Hippocampal formation (tissue), 2 donors: ENCODE measurements at places on chromosomes 12 and 14.

DNA sequence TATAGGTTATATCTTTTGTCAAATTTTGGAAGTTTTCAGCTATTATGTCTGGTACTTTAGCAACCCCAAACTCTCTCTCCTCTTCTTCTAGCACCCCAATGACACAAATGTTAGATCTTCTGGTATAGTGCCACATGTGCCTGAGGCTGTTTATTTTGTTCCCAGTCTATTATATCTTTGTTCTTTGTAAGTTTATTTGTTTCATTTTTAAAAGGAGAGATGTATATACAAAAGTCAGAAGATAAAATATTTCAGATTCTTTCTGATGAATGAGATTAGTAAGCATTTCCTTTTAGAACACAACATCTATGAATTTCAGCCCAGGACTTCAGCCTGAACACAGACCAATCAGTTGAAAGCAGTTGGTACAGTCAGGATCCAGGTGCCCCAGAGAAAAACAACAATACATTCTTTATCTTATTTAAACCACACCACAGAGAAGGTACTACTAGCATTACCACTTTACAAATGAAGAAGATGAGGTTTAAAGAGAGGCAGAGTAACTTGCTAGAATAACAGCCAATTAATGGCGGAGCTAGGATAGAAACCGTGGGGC is 114.1 kb upstream of the BTG1 start:
- DNase-seq, result no peak

DNA sequence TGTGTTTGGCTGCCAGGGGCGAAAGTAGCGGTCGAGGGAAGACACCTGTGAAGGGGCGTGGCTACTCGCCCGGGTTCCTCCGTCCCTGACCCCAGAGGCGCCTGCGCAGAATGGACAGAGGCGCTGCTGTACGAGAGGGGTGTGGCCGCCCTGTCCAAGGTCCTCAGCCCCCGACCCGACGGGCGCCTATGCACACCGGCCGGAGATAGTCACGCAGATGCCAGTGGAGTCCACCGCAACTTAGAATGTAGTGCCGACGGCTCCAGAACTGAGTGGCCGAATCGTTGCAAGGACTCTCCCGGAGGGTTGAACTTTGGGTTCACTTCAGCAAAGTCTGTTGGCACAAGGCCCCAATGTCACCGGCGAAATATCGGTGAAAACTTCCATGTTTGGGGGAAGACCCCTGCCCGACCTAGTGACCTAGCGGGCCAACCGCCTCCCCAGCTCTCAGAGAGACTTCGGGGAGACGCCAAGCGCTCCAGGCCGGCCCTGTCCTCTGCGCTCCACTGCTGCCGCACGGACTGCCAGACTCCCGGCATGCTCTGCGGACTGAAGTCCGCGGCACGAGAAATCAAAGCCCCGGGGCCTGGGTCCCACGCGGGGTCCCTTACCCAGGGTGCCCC is 541 bp upstream of the RNU6-7 start:
- DNase-seq, result peak; percentile 53

GRCh38 chr14:101202627-101203404 is 299.3 kb upstream of the RTL1 start:
- DNase-seq, result no peak

DNA sequence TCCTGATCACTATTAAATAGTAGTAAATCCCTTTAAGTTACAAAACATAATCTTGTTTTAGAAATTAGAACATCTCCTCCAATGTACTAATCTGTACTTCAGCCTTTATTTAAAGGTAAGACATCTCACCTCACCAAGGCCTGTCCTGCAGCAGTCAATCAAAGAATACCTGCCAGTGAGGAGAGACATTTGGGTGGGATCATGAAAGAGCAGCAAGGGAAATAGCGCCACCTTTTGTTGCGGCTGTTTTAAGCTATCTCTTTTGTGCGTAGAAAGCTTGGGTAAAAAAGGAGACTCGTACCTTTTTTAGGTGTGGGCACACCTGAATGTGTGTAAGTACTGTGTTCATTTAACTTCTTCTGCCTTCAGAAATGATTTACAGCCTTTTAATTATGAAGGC is 117.8 kb upstream of the TMTC1 start:
- no peak for DNase-seq

DNA sequence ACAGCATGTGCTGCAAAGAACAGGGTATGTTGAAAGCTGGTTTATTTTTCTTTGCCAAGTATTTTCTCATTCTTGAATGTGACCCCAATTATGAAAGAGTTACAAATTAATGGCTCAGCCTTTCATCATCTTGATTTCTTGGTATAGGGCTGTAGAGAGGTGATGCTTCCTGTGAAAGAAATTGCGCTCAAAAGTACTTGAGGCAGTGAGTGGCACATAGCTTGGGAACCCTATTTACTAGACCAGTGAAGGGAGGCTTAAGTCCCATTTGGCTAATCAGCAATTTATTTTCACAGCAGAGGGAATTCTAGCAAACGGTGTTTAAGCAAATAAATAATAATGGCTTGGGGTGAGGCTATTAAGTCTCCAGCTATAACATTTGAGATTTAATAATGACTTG is 153.9 kb upstream of the MIS18BP1 start:
- DNase-seq, result no peak

- no peak for DNase-seq
Measured at GRCh38 chr12:80752464-80752863, 35.8 kb downstream of the MYF5 start.

DNA sequence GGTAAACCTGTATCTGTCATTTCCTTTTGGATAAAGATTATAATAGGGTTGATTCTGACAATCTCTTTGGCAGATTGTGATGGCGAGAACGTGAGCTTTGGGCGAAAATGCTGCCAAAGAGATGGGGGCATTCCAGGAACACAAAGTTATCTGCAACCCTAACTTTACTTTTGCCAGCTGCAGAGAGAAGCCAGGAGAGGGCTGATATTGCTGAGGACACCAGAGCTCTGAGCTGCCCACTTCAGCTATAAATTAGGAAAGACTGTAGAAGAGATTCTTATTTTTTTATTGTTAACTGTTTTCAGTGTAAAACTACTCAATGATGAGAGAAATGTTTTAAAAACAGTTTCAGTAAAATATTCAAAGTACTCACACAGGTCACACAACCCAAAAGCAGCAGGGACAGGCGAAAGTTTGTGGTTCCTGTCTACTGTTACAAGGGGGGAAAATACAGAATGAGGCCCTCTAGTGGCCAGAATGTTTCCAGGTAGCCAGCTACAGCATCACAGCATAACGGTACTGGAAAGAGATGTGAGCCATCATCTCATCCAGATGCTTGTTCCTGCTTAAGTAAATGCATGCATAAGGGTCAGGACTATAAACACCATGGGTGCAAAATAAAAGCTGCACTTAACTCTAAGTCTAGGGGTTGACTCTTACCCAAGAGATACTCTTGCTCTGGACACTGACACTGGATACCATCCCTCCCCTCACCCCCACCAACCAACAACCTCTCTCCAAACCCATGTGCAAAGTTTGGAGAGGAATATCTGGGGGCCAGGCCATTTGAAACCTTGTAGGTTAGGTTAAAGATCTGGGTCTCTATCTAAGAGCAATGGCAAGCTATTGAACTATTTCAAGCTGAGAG is 498.4 kb downstream of the RMST start:
- no peak for DNase-seq

GRCh38 chr14:59283361-59283760 is 94.9 kb downstream of the DAAM1 start:
- no peak for DNase-seq

DNA sequence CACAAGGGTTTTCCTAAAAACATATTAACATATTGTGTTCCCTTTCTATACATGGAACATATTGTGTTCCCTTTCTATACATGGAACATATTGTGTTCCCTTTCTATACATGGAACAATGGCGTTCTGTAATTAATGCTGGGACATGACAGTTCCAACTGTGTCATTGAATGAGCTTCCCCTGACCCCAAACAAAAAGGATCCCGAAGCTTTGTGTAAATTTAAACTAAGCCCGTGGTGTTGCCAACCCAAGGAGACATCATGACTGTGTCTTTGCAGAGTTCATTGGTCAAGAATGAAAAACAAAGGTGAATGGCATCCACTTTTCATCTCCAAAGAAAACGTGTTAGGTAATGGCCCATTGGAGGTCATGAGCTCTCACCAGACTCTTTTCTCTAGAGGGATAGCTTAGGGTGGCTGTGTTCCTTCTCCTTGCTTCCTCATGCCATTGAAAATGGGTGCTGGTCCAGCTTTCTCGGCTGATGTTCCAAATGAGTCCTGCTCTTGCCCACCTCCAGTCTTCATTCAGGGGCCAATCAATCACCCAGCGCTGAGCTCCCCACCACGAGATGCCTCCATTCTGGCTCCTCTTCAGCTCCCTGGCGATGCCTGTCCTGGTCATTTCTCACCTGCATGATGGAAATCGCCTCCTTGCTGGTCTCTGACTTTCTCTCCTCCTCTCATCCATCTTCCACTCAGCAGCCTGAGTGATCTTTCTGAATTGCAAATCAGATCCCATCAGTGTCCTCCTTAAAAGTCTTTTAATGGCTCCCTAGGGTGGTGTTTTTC is 156.1 kb downstream of the VRK1 start:
- DNase-seq, result no peak

DNA sequence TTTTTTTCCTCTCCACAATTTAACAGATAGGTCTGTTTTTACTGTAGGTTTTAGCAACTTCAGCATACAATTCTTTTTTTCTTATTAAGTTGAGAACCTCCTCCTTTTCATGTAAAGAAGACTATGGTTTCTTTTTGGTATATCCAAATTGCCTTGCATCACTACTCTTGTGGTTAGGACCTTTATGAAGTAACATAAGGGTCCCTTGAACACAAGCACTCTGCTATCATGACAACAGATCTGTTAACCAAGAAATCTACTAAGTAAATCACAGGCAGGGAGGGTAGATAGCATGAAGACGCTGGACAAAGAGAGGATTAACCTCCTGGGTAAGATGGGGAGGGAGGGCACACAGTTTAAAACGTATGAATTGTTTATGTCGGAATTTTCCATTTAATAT is 380.6 kb downstream of the CCDC91 start:
- DNase-seq, result no peak

DNA sequence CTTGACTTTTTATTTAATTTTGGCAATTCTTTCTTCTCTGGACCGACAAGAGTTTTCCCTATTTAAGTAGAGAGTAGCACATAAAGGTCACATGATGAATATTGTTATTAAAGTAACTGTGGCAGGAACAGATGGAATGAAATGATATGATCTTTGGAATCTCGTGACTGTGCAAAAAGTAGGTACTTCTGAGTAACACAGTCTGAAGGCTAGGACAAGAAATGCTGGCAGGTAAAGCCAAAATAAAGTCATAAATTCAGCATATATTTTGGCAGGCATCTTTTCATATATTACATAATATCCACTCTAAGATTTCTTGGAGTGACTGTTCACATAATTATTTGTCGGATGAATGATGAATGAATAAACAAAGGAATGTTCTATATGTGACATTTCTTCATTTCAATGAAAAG is 121.4 kb downstream of the EFCAB11 start:
- DNase-seq, result no peak

DNA sequence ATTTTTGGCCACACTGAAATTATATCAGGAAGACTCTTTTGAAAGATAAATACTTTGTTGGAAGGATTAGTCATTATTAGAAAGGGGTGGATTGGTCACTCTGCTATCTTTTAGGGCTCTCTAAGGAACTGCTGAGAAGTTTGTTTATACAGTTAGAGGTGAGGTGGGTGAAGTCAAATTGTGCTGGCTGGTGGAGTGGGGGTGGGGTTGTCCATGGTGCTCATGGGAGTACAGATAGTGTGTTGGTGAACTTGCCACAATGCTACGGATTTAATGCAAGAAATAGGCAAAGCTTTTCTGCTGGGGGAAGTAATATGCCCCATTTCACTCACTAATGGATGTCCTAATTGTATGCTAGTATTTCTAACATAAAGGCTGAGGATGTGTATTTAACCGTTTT is 35.8 kb downstream of the SUSD6 start:
- DNase-seq, result no peak

DNA sequence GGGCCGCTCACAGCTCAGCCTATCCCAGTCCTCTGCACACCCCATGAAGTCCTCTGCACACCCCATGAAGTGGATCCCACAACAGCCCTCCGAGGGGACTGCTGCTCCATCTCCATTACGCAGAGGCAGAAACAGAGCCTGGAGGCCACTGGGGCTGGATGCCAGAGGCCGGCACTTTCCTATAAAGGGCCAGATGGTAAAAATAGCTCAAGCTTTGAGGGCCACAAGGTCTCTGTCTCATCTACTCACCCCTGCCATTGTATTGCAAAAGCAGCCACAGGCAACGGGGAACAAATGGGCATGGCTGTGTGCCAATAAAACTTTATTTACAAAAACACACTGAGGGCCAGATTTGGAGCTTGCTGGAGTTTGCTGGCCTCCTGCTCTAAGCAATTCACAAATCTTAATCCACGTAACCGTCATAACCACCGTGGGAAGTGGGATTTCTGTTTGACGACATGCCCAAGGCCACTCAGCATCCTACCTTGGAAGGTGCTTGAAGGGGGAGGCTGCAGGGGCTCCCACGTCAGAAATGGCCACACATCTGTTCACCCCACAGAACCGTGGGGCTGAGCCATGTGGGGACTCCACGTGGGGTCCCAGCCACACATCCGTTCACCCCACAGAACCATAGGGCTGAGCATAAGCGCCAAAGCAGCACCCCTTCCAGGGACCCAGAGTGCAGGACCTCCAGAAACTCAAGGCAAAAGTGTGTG is 92.0 kb downstream of the NCOR2 start:
- DNase-seq, result no peak

GRCh38 chr12:67966560-67966959 is 22.7 kb upstream of the IFNG-AS1 start:
- DNase-seq, result no peak

DNA sequence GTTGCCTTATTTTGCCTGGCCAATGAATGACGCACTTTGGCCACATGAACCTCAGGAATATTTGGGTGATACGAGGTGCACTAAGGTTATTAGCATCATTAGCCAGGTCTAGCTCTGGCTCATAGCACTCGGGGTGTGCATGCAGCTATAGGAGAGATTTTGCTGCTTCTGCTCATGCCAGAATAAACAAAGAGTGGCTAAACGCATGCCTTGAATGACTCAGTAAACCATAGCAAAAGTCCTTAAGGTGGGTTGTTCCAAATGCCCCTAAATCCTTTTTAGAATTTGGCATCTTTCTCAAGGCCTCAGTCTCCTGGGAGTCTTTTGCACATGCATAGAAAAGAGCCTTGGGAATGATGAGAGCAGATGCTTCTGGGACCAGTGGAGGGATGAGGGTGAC is 343.7 kb upstream of the FKBP4 start:
- no peak for DNase-seq

DNA sequence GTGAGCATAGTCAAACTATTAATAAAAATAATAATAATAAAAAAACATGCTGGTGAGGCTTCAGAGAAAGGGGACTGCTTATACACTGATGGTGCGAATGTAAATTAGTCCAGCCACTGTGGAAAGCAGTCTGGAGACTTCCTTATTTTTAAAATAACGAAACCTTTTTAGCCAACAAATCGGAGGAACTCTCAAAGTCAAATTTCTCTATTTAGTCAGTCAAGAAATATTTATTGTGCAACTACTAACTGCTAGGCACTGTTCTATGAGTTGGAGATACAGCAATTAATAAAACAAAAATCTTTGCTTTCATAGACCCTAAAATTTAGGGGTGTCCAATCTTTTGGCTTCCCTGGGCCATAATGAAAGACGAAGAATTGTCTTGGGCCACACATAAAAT is 10.8 kb downstream of the TAOK3 start:
- DNase-seq, result no peak
